ENCODE measurements at places on chromosomes 13 and 19.

DNA sequence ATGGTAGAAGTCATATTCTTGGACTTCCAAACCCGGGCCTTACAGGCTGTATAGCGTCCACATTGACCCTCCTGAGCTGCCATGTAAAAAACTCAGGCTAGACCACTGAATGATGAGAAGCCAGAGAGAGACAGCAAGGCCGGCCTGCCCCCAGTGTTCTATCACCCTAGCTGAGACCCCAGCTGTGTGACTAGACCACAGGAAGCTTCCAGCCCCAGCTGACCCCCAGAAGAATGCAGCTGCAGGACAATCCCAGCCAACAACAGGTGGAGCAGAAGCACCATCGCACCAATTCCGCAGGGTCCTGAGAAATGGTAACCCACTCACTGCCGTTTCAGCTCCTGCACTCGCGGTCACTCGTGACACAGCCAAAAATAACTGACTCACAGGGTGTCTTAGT is 2.9 kb upstream of the ATP11A start:
- DNase-seq: no peak

DNA sequence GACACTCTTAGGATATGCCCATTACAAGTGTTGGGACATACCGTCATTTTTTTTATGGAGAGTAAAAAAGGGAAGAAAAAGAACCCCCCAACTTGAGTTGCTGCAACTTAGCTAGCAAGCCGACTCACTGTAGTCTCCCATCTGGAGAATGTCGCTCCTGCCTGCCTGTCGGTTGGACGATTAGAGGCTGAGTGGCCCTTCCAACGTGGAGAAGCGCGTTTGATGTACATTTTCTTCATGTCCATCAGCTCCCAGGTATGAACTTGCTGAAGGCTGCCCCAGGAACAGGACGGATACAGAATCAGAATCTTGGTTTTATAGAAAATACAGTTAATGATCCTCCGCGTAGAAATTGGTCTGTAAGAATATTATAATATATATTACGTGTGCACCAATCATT is 189.0 kb upstream of the SOX1 start:
- DNase-seq: no peak

- no peak for DNase-seq
Observed at GRCh38 chr19:6861683-6862286, 25.6 kb upstream of the ADGRE1 start.

DNA sequence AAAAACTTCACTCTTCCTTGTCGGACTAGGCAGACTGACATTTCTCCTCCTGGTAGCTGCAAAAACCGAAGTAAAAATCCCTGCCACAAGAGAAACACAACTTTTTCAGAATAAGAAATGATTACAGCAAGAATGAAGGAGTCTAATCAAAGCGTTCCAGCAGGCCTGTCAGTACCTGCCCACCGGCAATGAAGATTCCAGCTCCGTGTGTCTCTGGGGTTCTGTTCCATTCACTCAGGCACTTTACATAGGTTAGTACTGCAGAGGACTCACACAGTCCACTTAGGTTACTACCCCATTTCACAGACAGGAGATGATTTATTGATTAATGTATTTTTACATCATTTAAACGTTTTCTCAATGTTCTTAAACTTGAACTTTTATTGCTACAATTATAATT is 275.5 kb downstream of the NHLRC3 start:
- no peak for DNase-seq

DNA sequence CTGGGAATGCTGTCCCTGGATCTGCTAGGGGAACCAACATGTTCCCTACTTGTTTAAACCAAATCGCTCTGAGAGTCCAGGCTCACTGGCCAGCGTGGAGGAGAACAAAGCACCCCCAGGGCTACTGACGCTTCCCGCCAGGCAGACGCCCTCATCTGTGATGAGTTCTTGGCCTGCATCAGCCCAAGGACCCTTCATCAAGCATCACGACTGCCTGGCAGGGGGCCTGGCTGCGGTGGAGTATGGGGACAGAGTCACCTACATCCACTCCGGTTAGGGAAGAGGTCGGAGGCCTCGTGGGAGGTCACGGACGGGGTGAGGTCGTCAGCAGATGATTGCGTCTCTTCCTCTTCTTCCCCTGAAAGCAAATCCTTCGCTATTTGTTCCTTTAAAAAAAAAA is 17.7 kb downstream of the MIER2 start:
- DNase-seq: no peak

GRCh38 chr13:104411141-104411765 is 1345.0 kb upstream of the SLC10A2 start:
- no peak for DNase-seq

DNA sequence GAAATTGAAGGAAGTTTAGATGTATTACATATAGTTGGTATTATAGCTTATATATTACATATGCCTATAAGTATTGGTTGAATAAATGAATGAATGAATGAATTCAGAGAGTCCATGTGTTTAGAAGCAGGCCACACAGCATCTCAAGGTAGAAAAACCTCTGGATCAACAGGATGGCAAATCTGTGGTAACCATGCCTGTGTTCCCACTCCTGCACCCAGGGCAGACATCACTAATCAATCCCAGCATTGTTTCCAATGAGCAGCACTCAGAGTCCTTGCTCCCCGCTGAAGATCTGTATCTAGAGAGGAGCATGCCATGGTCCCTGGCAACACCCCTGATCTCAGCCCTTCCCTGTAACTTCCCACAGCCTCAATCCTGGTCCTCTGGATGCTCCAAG is 944 bp downstream of the CEACAM19 start:
- DNase-seq: no peak
